NT2/D1 (cell line): ENCODE measurements at places on chromosomes 1 and 21.

DNA sequence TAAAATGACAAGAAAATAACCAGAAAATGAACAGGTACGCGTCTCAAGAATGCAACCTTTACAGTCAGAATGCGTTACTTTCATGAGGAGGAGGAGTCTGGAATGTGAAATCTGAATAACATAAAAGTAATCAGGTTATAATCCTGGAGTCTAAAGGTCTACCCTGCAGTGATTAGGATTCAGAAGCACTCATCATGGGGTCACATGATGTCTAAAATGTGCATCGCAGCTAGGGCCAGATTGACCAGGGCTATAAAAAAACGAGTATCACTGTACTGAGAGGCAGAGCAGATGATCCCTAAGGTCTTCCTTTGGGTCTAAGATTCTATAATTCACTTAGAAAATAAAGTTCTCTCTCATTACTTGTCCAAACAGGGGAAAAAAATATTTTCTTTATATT lies 7.4 kb downstream of the EIF2D start:
- no peak for DNase-seq

GRCh38 chr1:245858022-245858721 lies 648.9 kb downstream of the SMYD3 start:
- DNase-seq: no peak

DNA sequence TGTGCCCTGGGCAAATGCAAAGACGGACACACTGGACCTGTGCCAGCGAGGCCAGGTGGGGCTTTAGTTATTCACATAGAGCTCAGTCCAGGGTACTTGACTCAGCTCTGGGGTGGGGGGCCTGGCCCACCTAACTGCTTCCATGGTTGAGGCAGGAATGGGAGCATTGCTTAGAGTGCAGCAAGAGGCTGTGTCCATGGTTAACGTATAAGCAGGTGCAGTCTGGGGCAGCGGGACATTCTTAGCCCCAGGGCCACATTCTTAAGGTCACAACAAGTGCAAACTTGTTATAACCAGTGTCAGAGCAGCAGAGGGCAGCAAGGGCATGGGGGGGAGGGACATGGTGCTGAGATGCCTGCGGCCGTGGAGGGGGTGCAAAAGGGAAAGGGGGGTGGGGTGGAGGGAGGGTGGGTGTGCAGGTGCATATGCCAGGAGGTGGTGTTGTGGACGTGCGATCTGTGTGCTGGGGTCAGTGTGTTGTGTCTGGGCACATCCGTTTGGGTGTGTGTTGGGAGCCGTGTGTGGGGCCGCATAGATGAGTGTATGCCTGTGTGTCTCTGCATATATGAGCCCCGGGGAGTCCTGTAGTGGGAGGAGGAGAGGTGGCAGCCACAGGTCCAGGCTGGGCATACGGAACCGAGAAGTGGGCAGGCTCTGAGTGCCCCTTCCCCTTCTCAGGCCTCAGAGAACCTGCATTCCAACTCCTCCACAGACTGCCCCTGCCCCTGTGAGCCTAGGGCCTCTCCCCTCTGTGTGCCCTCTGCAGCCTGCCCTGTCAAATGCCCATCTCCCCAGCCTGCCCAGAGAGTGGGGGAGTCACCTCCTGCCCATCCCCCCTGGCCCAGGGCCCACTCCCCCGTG lies 8.4 kb downstream of the KCNJ10 start:
- no peak for DNase-seq

DNA sequence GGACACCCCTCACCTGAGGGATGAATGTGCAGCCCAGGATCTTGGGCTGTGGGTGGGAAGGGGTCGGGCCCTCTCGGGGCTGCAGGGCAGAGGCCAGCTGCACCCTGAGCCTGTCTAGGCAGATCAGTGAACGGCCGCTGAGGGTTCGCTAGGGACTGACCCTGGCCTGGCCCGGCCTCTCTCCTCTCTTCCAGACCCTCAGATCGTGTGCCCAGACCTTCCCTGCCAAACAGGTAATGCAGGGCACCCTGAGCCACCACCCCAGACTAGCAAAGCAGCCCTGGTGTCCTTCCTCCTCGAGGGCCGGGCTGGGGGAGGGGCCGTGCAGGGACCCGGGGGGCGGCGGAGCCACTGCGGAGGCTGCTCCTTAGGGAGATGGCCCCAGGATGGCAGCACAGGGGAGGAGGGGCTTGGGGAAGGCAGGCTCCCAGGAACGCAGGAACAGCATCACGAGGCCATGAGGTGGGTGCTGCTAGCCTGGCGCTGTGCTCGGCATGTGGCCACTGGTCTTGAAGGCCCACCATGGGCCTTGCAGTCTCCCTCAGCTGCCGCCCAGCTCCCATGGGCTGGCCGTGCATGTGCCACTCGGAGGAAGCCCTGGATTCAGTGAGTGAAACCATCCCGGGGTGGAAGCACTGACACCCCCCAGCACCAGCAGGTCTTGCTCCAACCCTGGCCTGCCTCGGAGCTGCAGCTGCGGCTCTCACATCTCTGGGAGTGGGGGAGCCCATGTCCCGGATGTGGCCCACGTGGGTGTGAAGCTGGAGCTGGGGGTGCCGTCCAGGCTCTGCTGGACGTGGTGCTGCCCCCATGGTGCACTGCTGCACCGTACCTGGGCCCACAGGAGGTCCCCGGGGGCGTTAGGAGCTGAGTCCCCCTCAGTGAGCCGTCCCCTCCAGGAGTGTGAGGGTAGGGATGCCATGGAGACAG lies 28.7 kb downstream of the COL6A2 start:
- DNase-seq: no peak

DNA sequence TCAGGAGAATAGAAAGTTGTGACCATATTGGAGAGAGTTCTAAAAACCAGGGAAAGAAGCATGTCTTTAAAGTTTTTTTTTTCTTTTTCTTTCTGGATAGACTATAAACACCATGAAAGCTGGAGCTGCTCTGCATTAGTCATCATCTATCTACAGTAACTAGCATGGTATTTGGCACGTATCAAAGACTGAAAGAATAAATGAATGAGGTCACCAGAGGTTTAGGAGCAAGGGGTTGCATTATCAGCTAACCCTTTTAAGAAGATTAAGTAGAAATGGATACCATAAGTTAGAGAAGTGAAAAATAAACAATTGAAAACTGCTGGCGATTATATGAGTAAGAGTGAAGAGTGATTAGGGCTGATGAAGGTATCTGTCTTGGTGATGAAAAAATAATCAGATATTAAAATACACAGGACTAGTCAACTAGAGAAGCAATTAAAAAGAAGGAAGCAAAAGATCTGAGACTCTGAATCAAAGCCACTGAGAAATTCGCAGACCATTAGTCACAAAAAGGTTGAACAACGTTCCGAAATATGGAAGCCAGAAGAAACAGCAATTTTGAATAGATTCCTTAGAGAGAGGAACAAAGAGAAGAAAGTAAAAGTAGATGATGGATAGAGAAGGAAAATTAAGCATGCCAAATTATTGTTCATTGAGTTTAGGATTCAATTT lies 536.4 kb downstream of the DPYD start:
- no peak for DNase-seq

DNA sequence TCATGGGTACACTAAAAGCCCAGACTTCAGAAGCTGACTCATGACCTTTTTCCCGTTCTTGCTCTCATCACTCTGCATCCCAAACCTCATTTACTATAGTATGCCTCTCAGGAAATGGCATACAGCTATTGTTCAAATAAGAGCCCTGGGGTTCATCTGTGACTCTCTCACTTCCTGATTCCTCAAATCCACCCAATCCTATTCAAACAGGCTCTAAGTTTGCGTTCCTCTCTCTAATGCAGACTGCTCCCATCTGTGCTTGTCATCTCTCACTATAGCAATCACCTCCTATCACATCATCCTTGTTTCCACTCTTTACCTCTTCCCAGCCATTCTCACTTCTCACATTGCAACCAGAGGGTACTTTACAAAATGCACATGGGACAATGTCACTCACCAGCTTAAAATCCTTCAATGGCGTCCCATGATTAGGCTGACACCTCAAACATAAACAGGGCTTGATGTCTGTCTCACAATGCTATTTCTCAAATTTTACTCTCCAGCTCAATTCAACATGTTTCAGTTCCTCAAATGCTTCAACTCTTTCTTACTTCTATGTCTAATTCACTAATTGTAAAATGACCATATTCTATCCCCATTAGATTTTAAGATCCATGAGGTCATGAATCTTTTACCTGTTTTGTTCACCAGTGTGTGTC lies 408.4 kb downstream of the NTNG1 start:
- no peak for DNase-seq

GRCh38 chr1:191398551-191398950 lies 759.7 kb upstream of the RGS18 start:
- no peak for DNase-seq

GRCh38 chr1:53413175-53414001 lies 45.8 kb upstream of the DMRTB1 start:
- no peak for DNase-seq

DNA sequence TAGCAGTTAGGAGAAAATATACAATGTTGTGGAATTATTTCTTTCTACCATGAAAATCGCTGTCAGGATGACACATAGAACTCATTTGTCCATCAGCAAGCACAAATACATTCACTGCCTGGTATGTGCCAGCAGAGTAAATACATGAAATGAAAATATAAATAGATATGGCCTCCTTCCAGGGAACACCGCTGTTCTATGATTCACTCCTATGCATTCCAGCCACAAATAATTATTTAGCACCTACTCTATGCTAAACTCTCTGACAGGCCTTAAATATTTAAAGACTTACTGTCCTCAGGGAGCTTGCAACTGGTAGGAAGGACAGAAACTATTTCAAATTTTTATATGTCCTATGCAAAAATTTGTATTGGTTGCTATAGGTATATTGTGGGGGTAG lies 975.0 kb upstream of the NCAM2 start:
- no peak for DNase-seq

DNA sequence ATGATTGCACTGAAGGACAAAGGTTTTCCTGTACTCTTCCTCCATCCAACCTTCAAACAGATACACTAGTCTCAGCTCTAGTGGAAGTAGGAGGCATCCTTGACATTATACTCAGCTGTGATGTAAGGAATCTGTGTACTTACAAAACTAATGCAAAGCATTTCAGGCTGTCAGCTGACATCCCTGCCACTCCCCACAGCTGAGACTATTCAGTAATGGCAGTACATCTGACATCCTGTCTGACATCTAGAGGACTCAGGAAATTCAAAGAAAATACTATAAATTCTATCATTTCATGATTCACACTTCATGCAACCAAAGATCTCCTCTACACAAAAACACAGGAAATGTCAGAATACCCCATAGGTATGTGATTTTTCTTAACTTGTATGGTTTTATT lies 325.8 kb downstream of the SMYD3 start:
- DNase-seq: no peak

- DNase-seq: no peak
These were observed 5.8 kb downstream of the DRAXIN start for GRCh38 chr1:11697188-11697892.

- no peak for DNase-seq
These were observed 111.4 kb upstream of the CDC42BPA start for GRCh38 chr1:227429447-227430359.

DNA sequence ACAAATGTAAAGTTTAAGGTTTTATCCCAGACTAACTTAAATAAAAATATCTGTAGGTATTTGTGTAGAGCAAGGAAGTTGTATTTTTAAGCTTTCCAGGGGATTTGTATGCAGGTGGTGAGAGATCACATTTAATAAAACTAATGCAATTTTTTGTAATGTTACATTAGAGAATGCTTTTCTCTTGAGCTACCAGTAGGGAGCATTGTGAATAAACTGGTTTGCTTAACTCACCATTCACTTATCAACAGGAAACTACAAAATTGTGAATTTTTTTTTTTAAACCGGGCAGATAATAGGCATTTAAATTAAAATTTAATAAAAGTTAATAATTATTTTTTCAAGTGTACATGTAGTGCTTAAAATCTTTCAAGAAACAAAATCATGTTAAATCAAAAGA lies 78.6 kb downstream of the IVNS1ABP start:
- no peak for DNase-seq

DNA sequence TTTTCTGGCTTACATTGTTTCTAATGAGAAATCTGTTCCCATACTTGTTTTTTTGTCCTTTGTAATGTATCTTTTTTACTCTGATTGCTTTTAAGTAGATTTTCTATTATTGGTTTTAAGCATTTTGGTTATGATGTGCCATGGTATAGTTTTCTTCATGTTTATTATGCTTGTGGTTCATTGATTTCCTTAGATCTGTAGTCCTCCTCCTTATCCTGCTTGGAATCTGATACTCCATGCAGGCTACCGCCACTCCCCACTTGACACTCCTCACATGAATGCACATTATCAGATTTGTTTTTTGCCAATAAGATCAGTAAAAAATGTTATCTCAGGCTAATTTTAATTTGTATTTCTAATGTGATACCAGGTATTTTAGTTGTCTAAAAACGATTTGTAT lies 20.8 kb downstream of the UROD start:
- DNase-seq: no peak

- DNase-seq: no peak
These were observed 32.8 kb upstream of the S1PR1 start for GRCh38 chr1:101203820-101204540.
